Effector memory CD4-positive, alpha-beta T cell (primary cell): ENCODE measurements at places on chromosomes 5 and 9.

- DNase-seq: no peak
These were observed 43.2 kb upstream of the MAMDC2 start for GRCh38 chr9:70000469-70000868.

DNA sequence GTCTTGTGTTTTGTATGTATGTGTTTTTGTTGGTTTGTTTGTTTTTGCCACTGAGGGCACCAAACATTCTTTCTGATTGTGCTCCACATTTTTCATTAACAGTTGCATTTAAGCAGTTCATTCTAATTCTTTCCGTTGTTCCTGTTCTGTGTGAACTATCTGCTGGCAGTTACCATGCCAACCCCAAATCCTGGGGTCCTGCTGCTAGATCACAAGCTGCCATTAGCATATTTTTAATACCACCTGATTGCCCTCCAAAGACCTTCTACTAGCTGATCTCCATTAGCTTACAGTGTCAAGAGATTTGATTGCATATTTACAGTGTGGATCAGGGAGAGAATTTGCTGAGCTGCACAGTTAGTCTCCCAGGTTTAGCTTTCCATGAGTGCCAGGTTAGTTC is 40.6 kb upstream of the STARD4 start:
- DNase-seq: no peak

DNA sequence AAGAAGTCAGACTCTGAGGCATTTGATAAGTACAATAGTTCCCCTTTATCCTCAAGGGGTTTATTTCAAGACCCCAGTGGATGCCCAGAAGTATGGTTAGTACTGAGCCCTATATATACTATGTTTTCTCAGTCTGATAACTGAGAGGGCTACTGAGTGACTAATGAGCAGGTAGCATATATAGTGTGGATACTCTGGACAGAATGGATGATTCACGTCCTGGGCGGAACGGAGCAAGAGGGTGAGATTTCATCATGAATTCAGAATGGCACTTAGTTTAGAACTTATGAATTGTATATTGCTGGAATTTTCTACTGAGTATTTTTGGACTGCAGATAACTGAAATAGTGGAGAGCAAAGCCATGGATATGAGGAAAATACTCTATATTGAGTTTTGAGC is 457.6 kb downstream of the PLK2 start:
- no peak for DNase-seq

GRCh38 chr9:38380872-38381534 is 11.5 kb upstream of the ALDH1B1 start:
- DNase-seq: no peak

DNA sequence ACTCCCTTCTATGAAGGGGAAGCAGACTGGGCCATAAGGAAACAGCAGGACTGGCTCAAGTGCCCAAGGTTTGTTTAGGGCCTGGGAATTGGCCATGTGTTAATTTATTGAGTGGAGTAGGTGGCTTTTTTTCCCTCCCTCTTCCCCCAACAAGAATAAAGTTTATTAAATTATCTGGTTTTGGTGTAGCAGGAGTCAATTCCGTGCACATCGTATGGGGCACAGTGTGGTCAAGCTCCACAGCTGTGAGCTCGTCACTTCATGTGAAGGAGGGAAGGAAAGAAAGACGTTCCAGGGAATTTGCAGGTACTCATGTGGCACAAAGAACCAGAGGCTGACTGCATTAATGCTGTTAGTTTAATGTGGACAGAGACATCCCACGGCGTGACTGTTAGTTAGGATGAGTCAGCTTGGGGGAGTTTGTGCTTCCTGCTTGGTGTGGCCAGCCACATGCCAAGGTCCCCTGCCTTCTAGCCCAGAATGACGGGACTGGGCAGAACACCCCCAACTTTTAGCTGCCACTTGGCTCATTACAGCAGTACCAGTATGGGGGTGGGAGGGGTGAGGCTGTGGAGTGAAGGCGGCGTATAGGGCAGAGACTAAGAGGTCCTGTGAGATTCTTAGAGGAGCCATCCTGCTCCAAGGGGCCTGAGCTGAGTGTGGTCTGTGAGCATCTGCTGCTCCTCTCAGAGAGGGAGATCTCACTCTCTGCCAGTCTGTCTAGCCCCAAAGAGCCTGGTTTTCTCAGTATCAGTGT is 33.2 kb downstream of the CSF1R start:
- no peak for DNase-seq

- no peak for DNase-seq
These were observed 1.2 kb upstream of the PSAT1 start for GRCh38 chr9:78295731-78296130.

- no peak for DNase-seq
These were observed 73.5 kb downstream of the KIF4B start for GRCh38 chr5:155087036-155087435.

DNA sequence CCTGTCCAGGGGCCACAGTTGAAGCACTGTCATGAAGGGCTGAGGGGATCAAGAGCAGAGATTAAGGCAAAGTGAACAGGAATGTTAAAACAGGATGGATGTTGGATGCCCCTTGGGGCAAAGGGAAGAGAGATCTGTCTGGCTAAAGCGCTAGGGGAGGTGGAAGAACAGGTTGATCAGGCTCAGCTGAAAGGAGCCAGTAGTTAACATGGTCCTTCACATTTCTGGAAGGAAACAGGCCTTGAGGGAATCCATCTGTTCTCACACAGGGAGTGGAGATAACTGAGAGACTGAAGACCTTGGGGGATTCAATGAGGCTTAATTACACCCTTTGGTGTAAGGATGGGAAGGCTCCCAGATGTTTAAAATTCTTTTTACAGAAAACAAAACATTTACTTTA is 5.8 kb downstream of the HAPLN1 start:
- no peak for DNase-seq

DNA sequence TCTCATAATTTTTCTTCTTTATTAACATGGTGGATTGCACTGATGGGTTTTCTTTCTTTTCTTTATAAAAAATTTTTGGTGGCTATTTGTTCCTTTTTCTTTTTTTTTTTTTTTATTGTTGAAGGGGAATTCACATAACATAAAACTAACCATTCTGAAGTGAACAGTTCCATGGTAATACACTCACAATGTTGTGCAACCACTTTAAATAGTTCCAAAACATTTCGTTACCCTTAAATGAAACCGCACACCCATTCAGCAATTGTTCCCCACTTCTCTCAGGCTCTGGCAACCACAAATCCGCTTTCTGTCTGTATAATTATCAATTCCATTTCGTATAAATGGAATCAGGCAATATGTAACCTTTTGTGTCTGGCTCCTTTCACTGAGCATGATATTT is 11.7 kb upstream of the SETX start:
- no peak for DNase-seq

DNA sequence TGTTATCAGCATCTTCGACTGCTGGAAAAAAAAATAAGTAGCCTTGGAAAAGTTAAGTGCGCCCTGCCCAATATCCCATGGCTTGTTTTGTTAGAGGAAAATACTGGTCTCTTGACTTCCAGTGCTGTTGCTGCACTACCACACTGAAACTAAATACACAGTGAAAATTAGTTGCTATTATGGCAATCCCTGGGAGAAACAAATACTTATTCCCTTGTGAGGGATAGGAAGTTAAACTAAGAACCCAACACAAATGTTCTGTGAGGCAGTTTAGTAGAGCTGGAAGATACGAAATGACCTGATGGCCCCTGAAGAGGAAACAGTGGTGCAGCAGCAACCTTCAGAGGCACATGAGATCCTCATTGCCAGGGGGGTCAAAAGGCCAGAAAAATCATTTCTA is 164.0 kb downstream of the ARL15 start:
- no peak for DNase-seq

- no peak for DNase-seq
These were observed 24.9 kb downstream of the CNOT6 start for GRCh38 chr5:180519098-180519497.

DNA sequence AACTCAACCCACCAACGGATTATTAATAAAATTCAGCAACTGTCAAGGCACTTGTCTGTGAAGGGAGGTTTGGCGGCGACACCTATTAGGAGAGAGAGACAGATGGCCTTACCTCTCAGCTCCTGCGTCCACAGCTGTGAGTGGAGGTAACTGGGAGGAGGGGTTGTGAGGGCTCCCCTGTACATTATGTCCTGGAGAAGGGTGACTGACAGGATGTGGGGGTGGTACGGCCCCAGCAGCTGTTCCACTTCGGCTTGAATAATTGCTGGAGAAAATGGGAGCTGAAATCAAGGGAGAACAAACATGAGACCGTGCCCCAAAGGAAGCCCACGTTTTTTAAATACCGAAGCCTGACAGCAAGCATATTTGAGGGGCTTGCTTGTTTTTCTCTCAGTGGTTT is 353.5 kb upstream of the RFX3 start:
- no peak for DNase-seq

- no peak for DNase-seq
These were observed 104.7 kb upstream of the IER5L start for GRCh38 chr9:129282731-129283211.

GRCh38 chr9:113603048-113603375 is 139.5 kb downstream of the RGS3 start:
- DNase-seq: no peak
